Stimulated activated CD8-positive, alpha-beta memory T cell treated with anti-CD3 and anti-CD28 coated beads, Interleukin-4, amount 100 ng/mL, for 1 hour (primary cell): ENCODE measurements at places on chromosomes 16 and 17.

GRCh38 chr17:65438708-65439294, 122.6 kb downstream of the AXIN2 start:
- no peak for DNase-seq

GRCh38 chr17:35519439-35519838, 18.0 kb downstream of the SLFN12L start:
- no peak for DNase-seq

GRCh38 chr17:76356803-76357456, 3.2 kb upstream of the PRPSAP1 start:
- DNase-seq = no peak

- DNase-seq = no peak
Measured at GRCh38 chr17:81683208-81683583, 401 bp downstream of the ARL16 start.

DNA sequence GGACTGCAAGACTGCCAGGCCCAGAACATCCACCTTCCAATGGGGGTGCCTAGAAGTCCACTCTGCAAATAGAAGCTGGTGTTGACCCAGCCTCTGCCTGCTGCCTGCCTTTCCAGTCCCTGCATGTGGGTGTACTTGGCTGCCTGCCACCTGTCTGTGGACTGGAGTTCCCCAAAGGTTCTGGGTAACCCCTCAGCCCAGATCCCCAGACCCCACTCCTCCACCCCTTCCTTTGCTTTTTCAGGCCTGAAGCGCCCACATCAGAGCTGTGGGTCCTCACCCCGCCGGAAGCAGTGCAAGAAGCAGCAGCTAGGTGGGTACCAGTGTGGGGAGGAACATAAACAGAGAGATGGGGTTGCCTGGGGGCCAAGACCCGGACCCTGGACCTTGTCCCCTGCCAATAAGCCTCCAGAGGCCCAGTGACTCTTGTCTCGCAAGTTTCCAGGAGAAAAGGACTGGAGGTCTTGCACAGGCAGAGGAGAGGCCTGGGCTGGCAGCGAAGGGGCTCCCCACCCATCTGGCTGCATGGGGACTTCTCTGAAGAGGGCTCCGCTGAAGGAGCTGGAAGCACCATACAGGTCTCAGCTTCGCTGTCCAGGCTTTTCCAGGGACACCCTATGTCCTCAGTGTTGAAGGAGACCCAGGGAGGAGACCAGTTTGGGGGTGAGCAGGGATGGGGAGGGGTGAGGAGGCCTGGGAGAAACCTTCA, 34.3 kb downstream of the NLRC5 start:
- peak; percentile 42 for DNase-seq

- DNase-seq = no peak
Measured at GRCh38 chr17:71460943-71461342, 659.9 kb upstream of the SOX9 start.

DNA sequence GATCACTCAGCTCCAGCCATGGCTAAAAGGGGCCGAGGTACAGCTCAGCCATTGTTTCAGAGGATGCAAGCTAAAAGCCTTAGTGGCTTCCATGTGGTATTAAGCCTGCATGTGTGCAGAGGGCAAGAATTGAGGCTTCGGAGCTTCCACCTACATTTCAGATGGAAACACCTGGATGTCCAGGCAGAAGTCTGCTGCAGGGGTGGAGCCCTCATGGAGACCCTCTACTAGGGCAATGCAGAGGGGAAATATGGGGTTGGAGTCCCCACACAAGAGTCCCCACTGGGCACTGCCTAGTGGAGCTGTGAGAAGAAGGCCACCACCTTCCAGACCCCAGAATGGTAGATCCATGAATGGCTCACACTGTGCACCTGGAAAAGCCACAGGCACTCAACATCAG, 14.7 kb upstream of the PSMD11 start:
- no peak for DNase-seq

- DNase-seq = no peak
Measured at GRCh38 chr17:77885678-77886386, 72.7 kb upstream of the TNRC6C start.

- no peak for DNase-seq
Measured at GRCh38 chr16:67301080-67301782, 21.9 kb downstream of the PLEKHG4 start.

DNA sequence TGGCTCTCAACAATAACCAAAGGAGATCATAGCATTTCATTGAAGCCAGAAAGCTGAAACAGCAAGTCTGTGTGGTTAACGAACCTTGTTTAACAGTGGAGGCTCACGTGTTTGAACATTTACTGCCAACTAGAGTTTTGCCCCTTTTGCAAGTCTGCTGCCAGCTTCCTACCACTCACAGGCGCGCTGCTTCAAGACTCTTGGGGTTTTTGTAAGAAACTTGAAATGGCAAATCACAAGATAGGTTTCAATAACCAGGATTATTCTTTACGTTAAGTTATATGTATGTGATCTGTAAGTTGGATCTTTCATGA, 1.2 kb downstream of the SNTB2 start:
- DNase-seq = no peak

- DNase-seq = no peak
Measured at GRCh38 chr17:71180801-71181385, 939.9 kb upstream of the SOX9 start.

DNA sequence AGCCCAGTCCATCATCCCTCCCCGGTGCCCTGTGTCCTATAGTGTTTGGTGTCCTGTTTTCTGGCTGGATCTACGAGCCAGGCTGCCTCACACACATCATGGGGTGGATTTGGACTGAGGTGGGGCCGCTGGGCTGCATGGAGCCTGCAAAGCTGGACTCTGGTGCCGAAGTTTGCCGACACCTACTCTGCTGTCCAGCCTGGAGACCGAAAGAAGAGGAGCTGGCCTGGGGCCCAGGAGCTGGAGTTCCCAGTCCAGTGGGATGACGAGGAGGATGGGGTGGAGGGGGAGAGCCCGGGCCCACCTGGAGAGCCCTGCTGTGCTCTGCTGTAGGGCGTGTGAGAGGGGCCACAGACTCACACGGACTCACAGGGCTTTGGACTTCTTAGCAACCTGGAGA, 40.3 kb upstream of the ENPP7 start:
- no peak for DNase-seq

GRCh38 chr17:81294512-81295030, 536 bp downstream of the SLC38A10 start:
- no peak for DNase-seq

GRCh38 chr16:19804538-19805323, 79.9 kb downstream of the GPRC5B start:
- no peak for DNase-seq

DNA sequence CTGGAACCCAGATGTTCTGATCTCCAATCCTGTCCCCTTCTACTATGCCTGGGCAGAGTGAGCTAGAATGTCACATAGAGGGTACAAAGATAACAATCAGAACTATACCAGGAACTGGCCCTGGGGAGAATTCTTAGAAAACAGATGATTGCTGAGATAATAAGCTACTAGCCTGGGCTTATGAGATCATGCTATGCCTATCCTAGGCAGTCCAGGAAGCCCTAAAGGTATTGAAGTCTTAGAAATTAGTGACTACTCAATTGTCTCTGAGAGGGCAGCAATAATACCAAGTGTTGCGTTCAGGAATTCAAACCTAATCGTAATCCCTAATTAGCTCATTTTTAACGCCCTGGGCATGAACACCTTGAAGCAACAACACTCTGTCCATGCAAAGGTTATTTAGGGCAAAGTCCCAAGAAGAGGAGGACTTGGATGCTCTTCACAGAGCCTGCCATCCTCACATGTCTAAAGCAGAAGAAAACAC, 77.1 kb downstream of the MMD start:
- DNase-seq = no peak

DNA sequence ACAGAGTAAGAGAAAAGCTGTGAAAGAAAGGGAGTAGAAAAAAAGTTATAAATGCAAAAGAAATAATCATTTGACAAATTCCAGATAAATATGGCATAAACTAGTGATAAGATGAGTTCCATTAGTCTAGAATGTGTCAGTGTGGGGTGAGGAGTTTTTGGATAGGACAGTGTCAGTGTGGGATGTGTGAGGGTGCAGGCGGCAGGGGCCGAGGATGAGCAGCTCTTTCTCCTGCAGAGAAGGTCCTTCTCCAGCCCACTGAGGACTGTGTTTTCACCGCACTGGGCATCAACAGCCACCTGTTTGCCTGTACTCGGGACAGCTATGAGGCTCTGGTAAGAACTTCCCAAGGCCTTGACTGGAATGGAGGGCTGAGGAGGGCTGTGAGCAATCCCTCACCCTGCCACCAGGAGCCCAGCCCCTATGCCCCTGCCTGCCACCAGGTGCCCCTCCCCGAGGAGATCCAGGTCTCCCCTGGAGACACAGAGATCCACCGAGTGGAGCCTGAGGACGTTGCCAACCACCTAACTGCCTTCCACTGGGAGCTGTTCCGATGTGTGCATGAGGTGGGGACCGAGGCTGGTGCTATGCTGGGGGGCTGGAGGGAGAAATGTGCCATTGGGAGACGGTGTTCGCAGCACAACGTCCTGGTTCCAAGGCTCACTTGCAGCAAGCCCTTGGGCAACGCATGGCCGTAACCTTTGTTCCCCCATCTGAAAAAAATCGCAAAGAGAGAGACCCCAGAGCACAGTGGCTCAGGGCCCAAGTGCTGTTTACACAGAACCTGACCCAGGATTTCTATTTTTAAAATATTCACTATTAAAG, 13.1 kb downstream of the RAPGEFL1 start:
- DNase-seq = no peak

GRCh38 chr17:39349246-39349645, 52.2 kb downstream of the FBXL20 start:
- no peak for DNase-seq

DNA sequence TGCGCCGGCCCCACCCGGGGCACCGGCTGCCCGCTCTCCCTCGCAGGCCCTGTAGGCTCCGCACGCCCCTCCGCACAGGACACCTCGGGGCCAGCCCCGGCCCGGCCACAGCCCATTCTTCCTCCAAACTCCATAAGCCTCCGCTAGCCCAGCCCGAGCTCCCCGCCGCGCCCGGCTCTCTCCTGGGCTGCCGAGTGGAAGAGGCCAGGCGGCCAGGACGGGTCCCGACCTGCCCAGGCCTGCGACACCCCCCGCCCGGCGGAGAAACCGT, 397 bp downstream of the NCOR1 start:
- no peak for DNase-seq

GRCh38 chr17:66717641-66718058, 117.3 kb upstream of the CACNG5 start:
- DNase-seq = no peak

DNA sequence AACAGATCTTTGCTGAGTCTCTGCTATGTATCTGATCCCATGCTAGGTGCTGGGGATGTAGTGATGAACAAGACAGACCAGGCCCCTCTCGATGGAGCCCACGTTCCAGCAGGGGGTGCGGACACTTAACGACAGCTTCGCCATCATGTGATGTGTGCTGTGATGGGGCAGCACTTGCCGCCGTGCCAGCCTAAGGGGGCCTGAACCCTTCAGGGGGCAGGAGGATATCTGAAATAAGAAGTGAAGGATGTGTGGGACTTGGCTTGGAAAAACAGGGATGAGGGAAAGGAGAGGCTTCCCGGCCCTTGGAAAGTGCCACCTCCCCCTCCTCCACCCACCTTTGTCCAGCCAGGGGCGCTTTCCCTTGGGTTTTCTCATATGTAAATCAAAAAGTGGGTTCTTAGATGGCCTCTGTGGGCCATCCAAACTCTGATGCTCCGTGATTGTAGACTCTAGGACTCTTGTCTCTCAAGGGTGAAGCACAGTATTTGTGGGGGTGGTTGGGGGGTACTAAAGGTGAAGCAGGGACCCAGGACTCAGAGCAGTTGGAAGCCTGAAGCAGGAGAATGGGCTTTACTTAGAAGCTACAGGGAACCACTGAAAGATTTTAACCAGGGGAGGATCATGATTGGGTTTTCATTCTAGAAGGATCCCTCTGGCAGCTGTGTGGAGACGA, 4.0 kb upstream of the DLX3 start:
- no peak for DNase-seq

- DNase-seq = no peak
Measured at GRCh38 chr16:86322806-86323205, 187.5 kb upstream of the FOXF1 start.

- DNase-seq = no peak
Measured at GRCh38 chr16:81601008-81601428, 156.4 kb downstream of the CMIP start.

- no peak for DNase-seq
Measured at GRCh38 chr16:70796301-70796700, 4.7 kb downstream of the VAC14 start.

- no peak for DNase-seq
Measured at GRCh38 chr17:73564843-73565242, 79.4 kb downstream of the SDK2 start.

- DNase-seq = no peak
Measured at GRCh38 chr17:6641247-6641863, 495 bp downstream of the TXNDC17 start.

DNA sequence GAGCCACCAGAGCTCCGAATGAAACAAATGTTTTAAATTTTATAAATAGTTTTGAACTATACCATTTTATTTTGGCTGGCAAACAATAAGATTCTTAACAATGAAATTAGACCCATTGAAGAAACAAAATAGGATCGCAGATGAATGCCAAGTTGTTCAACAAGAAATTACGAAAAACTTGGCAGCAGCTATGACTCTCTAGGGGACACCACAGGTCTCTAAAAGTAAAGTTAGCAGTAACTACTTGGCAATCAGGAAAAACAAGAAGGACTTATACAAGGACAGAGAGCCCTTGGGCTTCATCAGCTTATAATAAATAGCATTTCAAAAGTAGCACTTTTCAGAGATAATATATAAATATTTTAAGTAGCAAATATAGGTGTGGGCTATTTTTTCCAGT, 603.8 kb upstream of the PSMD7 start:
- no peak for DNase-seq

DNA sequence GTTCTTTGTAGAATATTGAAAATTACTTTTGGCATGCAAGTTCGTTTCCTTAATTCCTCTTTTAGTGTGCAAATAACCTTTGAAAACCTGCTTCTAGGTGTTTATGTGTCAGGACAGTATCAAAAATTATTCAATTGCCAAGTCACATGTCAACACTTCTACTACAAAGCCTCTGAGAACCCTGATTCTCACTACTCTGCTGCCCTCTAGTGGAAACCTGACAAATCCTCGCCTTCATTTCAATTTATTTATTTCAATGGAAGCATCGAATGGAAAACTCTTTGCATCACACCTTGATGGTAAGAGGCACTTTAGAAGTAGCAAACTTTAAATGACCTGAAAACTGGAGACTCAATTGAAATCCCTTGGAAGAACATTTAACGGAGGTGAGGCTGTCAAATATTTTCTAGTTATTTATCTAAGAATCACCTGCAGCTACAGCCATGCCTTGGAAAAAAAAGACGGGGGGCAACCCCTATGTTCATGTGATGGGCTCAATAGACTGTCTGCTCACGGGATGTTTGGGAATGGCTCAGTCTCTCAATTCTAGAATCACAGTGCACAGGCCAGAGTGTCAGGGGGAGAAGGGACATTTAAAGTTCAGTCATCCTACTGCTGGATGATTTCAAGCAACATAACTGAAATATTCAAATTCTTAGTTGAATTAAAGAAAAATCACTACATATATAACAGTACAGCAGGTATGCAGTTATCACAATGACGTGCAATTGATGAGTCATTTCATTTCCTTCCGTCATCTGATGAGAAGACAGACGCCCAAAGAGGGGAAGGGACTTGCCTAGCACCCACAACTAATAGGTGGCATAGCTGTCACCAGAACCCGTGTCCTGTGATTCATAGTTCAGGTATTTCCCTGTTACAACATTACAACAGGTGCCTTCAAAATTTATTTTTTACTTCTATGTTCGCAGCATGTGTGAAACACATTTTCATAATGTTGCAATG, 563.9 kb downstream of the TOX3 start:
- no peak for DNase-seq

GRCh38 chr16:3304370-3304769, 860 bp downstream of the TIGD7 start:
- no peak for DNase-seq
